ENCODE measurements at places on chromosomes 1 and 21.

GRCh38 chr1:66623812-66624211 is 89.9 kb downstream of the SGIP1 start:
- no peak for DNase-seq

GRCh38 chr1:52057255-52057654 is 1.2 kb downstream of the BTF3L4 start:
- DNase-seq: peak; percentile 7

- DNase-seq: no peak
Measured at GRCh38 chr1:209156991-209157390, 426.5 kb upstream of the CAMK1G start.

GRCh38 chr1:218209351-218209861 is 75.7 kb upstream of the RRP15 start:
- no peak for DNase-seq

DNA sequence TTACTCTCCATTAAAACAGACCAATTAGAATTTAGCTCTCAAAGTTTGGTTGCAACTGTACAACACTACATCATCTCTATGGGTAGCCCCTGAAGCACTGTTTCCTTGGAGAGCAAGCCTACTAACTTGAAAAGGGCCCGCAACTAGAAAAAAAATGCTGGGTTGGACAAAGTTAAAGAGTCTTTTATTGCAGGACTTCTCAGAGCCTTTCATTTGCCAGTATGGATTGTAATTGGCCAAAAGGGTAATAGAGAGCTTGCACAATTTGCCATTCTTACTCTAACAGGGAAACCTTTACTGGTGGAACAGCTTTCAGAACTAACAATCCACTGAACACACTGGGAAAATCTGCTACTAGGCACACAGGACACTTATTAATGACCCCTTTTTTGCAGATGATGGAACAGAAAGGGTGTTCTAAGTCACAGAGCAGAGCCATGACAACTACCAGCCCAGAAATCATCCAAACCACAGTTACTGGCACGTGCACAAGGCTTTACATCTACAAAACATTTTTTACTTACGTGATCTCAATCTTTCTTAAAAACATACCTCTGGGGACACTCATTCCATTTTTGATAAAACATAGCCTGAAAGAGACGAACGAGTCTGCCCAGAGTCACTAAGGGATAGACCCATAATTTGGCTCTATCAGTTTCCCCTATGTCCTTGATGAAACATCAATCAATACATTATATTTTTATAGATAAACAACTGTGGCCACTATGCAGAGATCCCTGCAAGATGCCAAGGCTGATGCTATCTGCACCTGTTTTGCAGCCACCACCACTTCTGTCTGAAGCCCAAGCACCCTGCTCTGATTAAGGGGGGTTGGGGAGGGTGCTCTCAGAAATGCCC is 176.3 kb upstream of the EDN2 start:
- no peak for DNase-seq

DNA sequence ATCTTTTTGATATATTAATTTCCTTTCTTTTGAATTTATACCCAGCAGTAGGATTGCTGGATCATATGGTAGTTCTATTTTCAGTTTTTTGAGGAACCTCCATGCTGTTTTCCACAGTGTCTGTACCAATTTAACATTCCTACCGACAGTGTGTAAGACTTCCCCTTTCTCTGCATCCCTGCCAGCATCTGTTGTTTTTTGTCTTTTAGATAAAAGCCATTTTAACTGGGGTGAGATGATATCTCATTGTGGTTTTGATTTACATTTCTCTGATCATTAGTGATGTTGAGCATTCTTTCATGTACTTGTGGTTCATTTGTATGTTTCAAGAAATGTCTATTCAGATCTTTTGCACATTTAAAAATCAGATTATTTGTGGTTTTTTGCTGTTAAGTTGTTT is 62.4 kb upstream of the STUM start:
- no peak for DNase-seq

DNA sequence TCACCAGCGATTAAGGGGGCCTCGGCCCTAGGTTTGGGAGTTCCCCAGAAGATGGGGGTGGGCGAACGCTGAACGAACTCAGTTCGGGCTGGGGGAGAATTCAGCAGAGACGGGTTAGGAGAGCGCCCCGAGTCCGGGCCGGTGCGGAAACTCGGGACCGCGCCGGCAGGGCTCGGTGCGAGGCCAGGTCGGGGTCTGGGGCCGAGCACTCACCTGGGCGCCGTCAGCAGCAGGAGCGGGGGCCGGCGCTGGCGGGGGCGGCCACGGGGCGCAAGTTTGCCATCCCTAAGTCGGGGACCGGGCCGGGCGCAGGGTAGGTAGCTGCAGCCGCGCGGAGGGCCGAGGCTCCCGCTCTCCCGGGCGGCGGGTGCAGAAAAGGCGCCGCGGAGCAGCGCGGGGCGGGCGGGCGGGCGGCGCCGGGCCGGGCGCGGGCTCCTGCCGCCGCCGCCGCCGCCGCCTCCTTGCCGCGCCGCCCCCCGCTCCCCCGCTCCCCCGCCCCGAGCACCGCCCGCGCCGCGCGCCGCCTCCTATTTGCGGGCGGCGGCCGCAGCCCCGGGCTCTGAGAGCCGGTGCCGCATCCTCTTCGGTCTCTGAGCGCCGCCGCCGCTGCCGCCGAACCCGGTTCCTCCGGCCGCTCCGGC is 349 bp downstream of the ADGRB2 start:
- no peak for DNase-seq

DNA sequence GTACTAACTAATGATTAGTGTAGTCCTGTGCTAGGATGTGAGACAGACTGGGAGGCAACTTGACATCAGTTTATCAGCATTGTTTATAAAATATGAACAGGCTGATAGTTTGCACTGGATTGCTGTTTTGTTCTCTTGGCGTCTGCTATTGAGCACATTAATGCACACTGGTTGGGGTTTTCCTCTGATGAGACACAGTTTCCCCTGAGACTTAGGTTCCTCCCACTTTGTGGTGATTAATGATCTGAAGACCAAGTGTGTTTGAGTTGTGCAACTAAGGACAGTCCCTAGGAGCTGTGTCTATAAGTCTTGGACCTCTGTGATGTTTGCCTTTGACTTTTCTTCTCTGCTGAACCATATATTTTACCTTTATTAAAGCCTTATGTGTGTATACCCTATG is 1015.4 kb downstream of the AMY1C start:
- peak; percentile 1 for DNase-seq

DNA sequence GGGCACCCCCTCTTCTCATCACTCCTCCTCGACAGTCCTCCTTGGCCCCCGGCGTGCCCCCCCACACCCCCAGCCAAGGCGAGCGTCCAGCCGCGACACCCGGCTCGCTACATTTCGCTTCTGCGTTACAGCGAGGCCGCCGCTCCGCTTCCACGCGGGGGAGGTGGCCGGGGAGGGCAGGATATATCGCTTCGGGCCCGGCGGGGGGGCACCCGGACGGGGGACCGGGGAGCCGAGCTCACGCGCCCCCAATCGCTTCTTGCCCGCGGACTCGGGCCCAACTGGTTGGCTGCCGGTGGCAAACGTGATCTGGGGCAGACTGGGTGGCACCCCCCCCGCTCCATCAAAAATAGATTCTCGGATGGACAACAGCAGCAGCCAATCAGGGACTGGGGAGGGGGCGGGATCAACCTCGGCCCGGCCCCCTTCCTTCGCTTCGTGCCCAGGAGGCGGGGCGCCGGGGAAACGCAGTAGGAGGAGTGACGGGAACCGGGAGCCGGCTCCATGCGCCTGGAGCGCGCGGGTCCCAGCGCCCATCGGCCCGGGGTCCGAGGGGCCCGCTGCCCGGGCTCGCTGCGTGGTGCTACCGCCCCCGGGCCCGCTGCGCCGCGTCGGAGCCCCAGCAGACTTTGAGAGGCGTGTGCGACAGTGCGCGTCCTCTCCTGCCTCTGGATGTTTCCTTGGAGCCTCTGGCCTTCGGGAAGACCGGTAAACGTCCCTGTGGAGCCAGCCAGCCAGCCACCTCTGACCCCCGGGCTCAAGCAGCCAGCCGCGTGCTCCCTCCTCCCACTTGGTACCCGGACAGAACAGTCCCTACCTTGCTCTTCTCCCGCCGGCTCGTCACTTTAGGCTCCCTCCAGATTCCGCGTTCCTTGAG is at the start of gene SLC41A1:
TSS of gene SLC41A1 (minus strand) at position 321 of the 877 bp plus-strand sequence. CDS start 2,757 bp downstream, outside the sequence.
- peak; percentile 99 for DNase-seq

DNA sequence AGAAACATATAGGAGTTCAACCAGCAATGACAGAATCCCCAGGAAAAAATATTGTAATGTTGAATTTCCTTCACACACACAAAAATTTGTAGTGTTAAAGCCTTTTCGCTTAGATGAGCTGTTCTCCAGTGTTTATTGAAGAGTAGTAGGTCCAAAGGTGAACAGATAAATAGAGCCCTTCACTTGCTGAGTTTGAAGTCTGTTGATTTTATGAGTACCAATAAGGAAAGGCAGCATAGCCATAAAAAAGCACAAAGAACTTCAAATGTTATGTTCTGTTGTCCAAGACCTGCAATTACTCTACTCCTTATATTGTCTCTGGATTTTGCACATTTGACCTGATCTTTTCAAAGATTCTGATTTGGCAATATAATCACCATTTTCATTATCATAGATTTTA is 362.7 kb upstream of the B3GALT2 start:
- DNase-seq: no peak

DNA sequence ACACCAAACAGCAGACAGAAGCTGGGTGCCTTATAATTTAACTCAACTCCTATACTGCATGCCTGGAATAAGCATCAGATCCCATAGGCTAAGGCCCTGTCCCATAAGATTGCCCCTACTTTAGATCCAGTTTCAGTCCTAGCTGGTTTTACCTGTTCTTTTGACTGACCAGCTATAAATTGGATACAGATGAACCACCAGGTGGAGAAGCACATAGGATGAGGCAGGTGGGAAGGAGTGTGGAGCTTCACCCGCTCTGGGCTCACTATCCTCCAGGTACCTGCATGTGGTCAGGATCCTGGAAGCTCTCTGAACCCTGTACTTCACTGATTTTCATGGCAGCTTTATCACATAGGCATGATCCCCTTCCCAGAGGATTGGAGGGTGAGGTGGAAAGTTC is 51.3 kb downstream of the MAST2 start:
- no peak for DNase-seq

DNA sequence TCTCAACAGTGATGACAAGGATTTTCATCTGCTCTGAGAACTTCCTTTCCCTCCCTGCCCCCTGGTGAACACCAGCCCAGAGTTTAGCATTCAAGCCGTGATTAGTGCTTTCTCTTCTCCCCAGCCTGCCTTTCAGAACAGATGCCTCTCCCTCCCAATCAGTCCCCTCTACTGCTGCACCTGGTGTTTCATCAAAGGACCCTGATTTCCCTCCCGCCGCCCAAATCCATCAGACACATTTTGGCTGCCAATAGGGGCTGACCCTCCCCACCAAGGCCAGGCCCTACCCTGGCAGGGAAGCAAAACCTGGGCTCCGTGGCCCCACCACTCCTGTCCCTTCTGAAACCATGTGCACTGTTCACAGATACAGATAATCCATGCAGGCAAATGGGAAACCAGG is 34.0 kb upstream of the KLHDC7A start:
- DNase-seq: no peak

- no peak for DNase-seq
Measured at GRCh38 chr1:88658419-88658818, 25.7 kb upstream of the PKN2 start.

DNA sequence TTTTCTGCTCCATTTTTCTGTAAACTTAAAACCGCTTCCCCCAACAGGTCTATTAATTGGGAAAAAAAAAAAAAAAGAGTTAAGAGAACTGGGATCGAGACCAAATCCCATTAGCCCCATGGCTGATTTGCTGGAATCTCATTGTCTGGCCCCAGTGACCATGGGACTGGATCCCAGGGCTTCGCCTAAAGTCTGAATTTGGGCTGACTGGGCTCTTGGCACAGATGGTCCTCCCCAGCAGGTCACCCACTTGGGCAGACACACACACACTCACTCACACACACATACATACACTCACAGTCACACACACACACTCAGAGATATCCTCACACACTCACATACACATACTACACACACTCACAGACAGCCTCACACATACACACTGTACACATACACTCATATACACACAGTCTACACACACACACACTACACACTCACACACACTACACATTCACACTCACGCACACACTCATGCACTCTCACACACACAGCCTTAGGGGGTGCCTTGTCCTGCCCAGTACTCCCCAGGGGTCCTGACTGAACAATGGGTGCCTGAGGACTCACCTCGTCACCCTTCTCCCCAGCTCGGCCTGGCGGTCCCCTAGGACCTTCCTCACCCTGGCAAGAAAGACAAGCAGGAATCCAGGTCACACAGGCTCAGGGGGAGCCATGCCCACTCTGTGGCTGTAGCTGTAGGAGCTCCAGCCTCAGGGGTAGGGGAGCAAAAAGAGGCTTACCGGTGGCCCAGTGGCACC is 7.5 kb downstream of the COL9A2 start:
- DNase-seq: no peak

DNA sequence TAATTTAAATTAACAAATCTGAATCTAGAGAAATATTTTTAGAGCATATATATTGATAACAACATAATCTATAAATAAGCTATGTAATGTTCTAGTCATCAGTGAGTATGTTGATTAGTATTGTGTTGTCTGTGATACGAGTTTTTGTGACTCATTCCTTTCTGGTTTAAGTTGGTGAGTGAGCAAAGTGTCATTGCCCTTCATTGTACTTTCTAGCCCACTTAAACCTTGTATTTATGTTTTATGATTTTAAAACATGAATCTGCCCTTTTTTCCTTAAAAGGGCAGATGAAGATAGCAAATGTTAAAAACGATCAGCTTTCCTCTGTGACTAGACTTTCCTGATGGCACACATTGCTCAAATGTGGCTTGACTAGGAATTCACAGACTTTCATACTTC is 38.5 kb downstream of the MACO1 start:
- no peak for DNase-seq

DNA sequence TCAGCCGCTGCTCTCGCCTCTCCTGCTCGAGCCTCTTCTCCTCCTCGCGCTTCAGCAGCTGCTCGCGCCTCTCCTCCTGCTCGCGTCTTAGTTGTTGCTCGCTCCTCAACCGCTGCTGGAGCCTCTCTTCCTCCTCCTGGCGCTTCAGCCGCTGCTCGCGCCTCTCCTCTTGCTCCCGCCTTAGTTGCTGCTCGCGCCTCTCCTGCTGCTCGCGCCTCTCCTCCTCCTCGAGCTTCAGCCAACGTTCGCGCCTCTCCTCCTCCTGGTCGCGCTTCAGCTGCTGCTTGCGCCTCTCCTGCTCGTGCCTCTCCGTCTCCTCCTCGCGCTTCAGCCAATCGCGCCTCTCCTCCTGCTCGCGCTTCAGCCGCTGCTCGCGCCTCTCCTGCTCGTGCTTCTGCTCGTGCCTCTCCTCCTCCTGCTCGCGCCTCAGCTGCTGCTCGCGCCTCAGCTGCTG is 3.7 kb downstream of the TCHH start:
- no peak for DNase-seq

DNA sequence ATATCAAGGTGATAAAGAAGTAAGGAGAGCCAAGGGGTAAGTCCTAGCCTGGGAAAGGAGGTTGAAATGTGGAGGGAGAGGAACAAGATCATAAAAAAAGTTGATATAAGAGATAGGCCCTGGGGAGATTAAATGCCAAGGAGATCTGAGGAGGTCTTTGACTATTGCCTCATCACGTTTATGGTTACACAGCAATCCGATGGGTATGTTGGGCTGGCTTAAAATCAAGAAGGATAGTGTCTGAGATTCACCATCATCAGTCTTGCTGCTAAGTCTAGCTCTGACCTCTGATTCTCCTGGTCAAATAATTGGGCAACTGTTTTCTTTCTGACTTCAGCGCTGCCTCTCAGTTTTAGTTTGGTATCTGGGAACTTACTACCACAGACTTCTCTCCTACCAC is 416.3 kb downstream of the GPATCH2 start:
- DNase-seq: no peak
